Activated T-helper 2 cell treated with anti-CD3 and anti-CD28 coated beads, Interferon-gamma antibody, Interleukin-2, Interleukin-4, amounts not matched to agents 10 μg/mL and 5 μg/mL and 100 μg/mL, durations not matched to agents 14 hours and 24 hours and 36 hours (primary cell): ENCODE measurements at places on chromosomes 3 and 15. TPM values are rescaled to one million over a fixed set of nuclear protein-coding genes. Genes with fewer than 3 reads are reported as not detected.
A peak's percentile ranks its signal among the peaks of the same experiment; 100 is the strongest.

DNA sequence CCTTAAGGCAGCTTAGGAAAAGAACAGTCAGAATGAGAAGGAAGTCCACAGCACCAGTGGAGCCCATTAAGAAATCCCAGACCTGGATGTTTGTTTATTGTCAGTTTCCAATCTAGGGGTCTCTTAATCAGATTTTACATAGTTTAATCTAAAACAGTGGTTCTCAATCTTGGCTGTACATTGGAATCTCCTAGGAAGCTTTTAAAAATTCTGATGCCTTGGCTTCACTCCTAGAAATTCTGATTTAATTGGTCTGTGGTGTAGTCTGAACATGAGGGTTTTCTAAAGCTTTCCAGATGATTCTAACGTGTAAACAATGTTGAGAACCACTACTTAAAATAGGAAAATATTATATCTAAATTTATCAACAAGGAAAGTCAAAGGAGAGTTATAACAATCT lies 56.6 kb upstream of the SPRED1 start:
- no peaks in the 10 kb centered on the region for H3K4me1 ChIP-seq
- H3K27ac ChIP-seq: no peak overlapping the region
- no peak overlapping the region for H3K4me3 ChIP-seq

- peaks cover 40% of the 10 kb centered on the region for H3K36me3 ChIP-seq
- H3K27ac ChIP-seq: no peak overlapping the region
- H3K4me1 ChIP-seq: peaks cover 81% of the 10 kb centered on the region
- H3K27me3 ChIP-seq: no peaks in the 10 kb centered on the region
Measured at GRCh38 chr3:66486202-66486601, 14.6 kb downstream of the LRIG1 start.

GRCh38 chr3:188841906-188842305 lies 329.9 kb upstream of the TPRG1 start:
- H3K36me3 ChIP-seq: no peaks in the 10 kb centered on the region
- H3K4me3 ChIP-seq: no peak overlapping the region
- H3K4me1 ChIP-seq: no peaks in the 10 kb centered on the region
- no peak overlapping the region for H3K27ac ChIP-seq

DNA sequence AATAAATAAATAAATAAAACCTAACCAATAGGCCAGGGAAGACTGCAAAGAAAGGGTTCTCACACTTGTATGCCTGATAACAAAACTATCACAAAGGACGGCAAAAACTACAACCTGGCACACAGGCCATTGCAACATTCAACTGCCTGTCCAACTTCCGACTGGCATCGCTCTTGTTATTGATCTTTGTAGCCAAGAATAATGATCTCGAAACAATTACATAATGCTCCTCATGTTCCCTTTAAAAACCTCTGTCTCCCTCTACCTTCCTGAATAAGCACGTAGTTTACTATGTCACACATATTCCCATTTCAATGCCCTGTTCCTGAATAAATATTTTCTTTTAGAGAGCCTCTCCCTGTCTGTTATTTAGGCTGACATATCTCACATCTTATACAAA lies 74.3 kb downstream of the B3GNT5 start:
- H3K4me1 ChIP-seq: peaks cover 20% of the 10 kb centered on the region
- DNase-seq: no peak
- H3K4me3 ChIP-seq: no peak overlapping the region
- H3K27me3 ChIP-seq: no peaks in the 10 kb centered on the region
- no peak overlapping the region for H3K27ac ChIP-seq
- H3K36me3 ChIP-seq: no peaks in the 10 kb centered on the region

The MRPL46 gene
- 39.8 and 42.4 TPM in 2 replicates for total RNA-seq

- H3K27ac ChIP-seq: no peak overlapping the region
- peaks cover 66% of the 10 kb centered on the region for H3K27me3 ChIP-seq
- no peak for DNase-seq
- no peaks in the 10 kb centered on the region for H3K36me3 ChIP-seq
- no peaks in the 10 kb centered on the region for H3K4me1 ChIP-seq
- no peak overlapping the region for H3K4me3 ChIP-seq
Measured at GRCh38 chr3:120280026-120280425, 5.0 kb downstream of the GPR156 start.

GRCh38 chr3:132445817-132446216 lies 28.5 kb downstream of the DNAJC13 start:
- H3K4me1 ChIP-seq: peaks cover 19% of the 10 kb centered on the region
- H3K27me3 ChIP-seq: no peaks in the 10 kb centered on the region
- no peak for DNase-seq
- peaks cover 21% of the 10 kb centered on the region for H3K36me3 ChIP-seq
- no peak overlapping the region for H3K27ac ChIP-seq
- H3K4me3 ChIP-seq: no peak overlapping the region

- peaks cover 14% of the 10 kb centered on the region for H3K36me3 ChIP-seq
- no peak for DNase-seq
- H3K27ac ChIP-seq: no peak overlapping the region
- peaks cover 9% of the 10 kb centered on the region for H3K4me1 ChIP-seq
- no peak overlapping the region for H3K4me3 ChIP-seq
Measured at GRCh38 chr15:74831813-74832495, 5.5 kb downstream of the CPLX3 start.

The THRB gene
- not detected in 2 replicates for total RNA-seq

GRCh38 chr3:71083726-71084131 lies 499.8 kb downstream of the FOXP1 start:
- peak overlapping the region; percentile 83 for H3K27ac ChIP-seq
- H3K4me1 ChIP-seq: peaks cover 79% of the 10 kb centered on the region
- no peak for DNase-seq
- H3K36me3 ChIP-seq: peaks cover 57% of the 10 kb centered on the region
- peak overlapping the region; percentile 9 for H3K4me3 ChIP-seq

DNA sequence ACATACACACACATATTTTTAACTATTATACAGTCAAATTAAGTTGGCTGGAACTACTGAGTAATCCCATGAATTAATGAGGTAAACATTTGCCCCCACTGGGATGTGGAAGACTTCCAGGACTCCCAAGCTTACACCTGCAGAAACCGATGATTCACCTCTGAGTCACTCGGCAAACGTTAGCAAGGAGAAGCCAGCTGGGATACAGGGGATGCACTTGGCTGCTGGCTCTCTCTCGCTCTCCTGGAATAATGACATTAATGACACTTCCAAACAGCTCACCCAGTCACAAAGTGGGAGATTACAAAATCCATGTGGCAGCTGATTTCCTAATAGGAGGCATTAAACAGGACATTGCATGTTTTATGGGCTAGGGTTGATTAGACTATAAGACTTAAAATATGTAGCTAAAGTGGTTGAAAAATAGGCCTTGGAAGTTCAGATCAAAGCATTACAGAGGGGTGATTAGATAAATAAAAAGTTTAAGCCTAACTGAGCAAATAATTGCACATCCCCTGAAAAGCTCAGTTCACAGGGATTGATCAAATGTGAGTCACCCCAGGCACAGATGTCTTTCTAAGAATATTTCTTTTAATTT lies 500.9 kb downstream of the SOX2 start:
- no peak overlapping the region for H3K4me3 ChIP-seq
- no peak for DNase-seq
- no peaks in the 10 kb centered on the region for H3K27me3 ChIP-seq
- H3K36me3 ChIP-seq: no peaks in the 10 kb centered on the region
- H3K4me1 ChIP-seq: no peaks in the 10 kb centered on the region

- peaks cover 2% of the 10 kb centered on the region for H3K4me1 ChIP-seq
- H3K27ac ChIP-seq: no peak overlapping the region
- H3K36me3 ChIP-seq: no peaks in the 10 kb centered on the region
- DNase-seq: no peak
- H3K27me3 ChIP-seq: peaks cover 41% of the 10 kb centered on the region
- H3K4me3 ChIP-seq: no peak overlapping the region
Measured at GRCh38 chr3:157499342-157499963, 3.8 kb downstream of the VEPH1 start.

DNA sequence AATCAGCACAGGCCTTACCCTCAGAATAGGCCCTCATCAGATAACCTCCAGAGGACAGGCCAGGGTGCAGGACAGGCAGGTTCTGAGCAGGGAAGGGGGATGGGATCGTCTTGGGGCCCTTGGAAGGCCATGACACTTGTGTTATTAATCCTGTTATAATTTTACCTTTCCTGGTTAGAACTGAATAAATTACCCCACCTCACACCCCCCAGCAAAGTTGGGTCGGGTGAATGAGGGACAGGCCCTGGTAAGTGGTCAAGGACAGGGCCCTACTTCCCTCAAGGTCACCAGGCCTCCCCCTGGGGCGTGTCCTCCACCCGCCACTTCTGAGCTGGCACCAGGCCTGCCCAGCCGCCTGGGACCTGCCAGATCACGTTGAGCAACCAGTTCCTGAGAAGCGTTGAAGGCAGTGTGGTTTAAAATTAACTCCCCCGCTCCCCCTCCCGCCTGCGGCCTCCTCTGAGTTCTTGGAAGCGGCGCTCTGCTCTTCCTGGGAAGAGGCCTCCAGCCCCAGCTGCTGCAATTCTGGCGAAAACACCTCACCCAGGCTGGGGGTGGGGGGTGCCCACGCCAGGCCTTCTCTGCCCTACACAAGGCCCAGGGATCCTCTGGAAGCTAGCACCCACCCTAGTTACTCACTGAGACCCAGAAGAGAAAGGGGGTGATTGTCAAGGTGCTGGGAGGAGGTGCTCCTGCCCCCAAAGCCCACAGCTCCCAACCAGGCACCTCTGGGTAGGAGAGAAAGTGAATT lies 10.6 kb downstream of the CISH start:
- peaks cover 69% of the 10 kb centered on the region for H3K36me3 ChIP-seq
- peak; percentile 80 for DNase-seq
- peaks cover 81% of the 10 kb centered on the region for H3K4me1 ChIP-seq
- H3K27me3 ChIP-seq: no peaks in the 10 kb centered on the region
- H3K4me3 ChIP-seq: peak overlapping the region; percentile 74

DNA sequence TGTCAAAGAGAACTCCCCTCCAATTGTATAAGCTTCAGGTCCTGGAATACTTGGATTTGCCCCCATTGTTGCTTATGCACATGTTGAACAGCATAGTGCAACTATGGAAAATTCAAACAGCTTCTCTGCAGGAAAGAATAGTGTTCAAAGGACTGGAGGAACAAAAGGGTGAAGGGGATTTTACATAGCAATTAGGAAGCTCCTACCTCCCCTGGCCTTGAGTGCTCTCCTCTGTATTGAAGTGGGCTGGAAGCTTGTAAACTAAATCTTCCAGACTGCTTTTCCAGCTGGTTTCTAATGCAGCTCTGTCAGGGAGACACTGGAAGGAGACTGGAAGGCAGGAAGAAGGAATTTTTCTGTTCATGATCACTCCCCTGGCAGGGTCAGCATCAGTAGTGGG lies 7.2 kb upstream of the ELP6 start:
- no peak overlapping the region for H3K4me3 ChIP-seq
- H3K27me3 ChIP-seq: peaks cover 3% of the 10 kb centered on the region
- H3K4me1 ChIP-seq: peaks cover 9% of the 10 kb centered on the region
- no peaks in the 10 kb centered on the region for H3K36me3 ChIP-seq
- no peak overlapping the region for H3K27ac ChIP-seq

DNA sequence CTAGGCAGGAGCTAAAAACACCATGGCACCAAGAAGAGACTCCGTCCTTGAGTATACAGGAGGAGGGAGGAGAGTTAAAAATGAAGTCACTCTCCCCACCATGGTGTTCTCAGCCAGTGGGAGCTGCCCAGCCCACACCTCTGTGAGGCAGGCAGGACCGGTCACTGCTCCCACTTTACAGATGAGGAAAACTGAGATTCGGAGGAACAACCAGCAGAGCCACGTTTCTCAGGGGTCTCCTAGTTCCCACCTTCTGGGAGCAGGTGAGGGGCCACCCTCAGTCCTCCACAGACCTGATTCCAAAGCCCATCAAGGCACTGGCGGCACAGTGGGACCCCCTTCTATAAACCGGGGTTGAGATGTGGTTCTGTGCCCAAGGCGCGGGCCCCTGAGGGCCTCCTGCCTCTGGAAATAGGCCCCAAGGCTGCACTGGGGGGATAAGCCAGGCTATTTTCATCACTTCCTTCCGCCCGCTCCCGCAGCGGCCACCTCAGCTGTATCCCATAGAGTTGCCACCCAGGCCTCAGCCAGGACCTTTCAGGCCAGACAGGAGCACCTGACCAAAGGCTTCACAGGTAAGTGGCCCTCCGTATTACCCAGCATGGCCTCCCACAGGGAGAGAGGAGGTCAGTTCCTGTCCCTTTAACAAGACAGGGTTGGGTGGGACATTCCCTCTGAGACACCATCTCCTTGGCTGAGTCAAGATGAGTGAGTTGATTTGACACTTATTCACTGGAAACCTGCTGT lies at the start of gene GP9:
Gene GP9 (plus strand): TSS at position 504 of the 747 bp plus-strand sequence. CDS start 961 bp downstream, outside the sequence.
- peaks cover 2% of the 10 kb centered on the region for H3K27me3 ChIP-seq
- no peaks in the 10 kb centered on the region for H3K4me1 ChIP-seq
- H3K4me3 ChIP-seq: no peak within 1 kb of the TSS
- no peak for DNase-seq
- H3K36me3 ChIP-seq: no peaks in the 10 kb centered on the region

DNA sequence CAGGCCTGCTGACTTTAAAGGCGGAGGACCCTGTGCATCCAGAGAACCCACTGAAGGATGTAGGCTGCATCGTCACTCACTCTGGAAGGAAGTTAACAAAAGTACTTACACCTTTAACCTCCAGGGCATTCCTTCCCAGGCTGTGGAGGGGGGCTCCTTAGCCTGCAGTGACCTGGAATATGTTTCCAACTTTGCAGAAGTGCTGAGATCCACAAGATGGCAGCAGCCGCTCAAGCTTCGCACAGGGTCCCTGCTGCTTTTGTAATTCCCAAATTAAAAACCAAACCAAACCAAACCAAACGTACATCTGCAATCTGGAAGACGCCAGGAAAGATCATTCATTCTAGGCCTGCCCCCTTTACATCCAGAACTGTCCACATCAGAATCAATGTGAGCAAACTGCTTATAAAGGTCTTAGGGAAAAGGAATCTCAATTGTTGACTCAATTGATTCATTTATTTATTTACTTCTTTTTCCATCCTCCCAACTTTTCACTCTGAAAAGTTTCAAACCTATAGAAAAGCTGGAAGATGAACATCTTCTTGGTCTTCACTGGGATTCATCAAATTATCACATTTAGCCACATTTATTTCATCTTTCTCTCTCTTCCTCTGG lies 70.5 kb upstream of the KLHL25 start:
- no peak overlapping the region for H3K4me3 ChIP-seq
- no peak for DNase-seq
- no peak overlapping the region for H3K27ac ChIP-seq
- H3K4me1 ChIP-seq: no peaks in the 10 kb centered on the region

DNA sequence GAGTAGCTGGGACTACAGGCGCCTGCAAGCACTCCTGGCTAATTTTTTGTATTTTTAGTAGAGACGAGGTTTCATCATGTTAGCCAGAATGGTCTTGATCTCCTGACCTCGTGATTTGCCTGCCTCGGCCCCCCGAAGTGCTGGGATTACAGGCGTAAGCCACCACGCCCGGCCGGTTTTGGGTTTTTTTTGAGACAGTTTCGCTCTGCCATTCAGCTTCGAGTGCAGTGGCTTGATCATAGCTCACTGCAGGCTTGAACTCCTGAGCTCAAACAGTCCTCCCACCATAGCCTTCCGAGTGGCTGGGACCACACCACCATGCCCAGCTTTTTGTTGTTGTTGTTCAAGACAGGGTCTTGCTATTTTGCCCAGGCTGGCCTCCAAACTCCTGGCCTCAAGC lies 16.0 kb upstream of the SCAP start:
- H3K4me1 ChIP-seq: no peaks in the 10 kb centered on the region
- no peak for DNase-seq
- no peaks in the 10 kb centered on the region for H3K27me3 ChIP-seq
- no peak overlapping the region for H3K4me3 ChIP-seq
- no peak overlapping the region for H3K27ac ChIP-seq

GRCh38 chr15:77895742-77896141 lies 181.8 kb downstream of the TBC1D2B start:
- no peaks in the 10 kb centered on the region for H3K27me3 ChIP-seq
- no peak for DNase-seq
- H3K4me3 ChIP-seq: no peak overlapping the region
- no peaks in the 10 kb centered on the region for H3K4me1 ChIP-seq
- no peak overlapping the region for H3K27ac ChIP-seq
- no peaks in the 10 kb centered on the region for H3K36me3 ChIP-seq

The ONECUT1 gene
- not detected in 2 replicates for total RNA-seq

The ACP3 gene
- total RNA-seq: not detected in 2 replicates
